ENCODE measurements at places on chromosomes 3 and 15.

DNA sequence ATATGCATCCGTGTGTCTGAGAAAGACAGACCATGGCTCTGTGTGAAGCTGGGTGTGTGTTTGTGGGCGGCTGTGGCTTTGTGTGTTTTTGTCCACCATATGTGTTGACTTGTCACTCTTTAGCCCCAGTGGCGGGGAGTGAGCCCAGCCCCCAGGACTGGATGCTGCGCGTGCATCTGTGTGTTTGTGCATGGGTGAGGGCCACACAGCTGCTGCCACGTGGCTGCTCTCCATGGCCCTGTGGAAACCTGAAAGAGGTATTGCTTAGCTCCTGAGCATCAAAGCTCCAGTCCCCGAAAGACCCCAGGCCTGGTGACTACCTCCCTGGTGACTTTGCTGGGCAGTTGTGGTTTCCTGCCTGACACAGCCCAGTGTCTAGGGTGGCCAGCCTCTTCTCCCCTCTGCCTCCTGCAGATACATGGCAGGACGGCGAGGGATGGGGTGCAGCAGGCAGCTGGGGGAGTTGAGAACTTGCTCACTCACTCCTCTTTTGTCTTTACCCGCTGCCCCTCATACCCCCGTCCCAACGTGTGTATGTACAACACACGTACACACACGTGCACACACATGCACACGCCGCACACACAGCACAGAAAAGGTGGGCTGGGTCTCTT is 6.5 kb downstream of the EPHB3 start:
- DNase-seq: no peak

GRCh38 chr3:160771811-160772459 is 15.9 kb downstream of the PPM1L start:
- no peak for DNase-seq

DNA sequence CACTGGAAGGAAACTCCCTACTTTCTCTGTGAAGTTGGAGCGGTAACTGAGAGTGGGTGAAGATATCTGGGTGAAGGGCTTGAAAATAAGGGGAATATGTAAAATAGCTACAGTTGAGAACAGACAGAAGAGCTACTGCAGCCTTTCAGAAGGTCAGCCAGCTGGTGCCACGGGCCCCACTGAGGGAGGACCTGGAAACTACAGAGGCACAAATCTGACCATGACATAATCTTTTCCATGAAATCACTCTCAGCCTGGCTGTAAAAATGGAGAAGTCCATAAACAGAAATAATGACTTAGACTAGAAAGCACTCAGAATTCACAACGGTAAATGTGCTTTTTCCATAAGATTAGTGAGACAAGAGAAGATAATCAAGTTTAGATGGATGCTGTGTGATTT is 46.4 kb downstream of the ST3GAL6 start:
- no peak for DNase-seq

DNA sequence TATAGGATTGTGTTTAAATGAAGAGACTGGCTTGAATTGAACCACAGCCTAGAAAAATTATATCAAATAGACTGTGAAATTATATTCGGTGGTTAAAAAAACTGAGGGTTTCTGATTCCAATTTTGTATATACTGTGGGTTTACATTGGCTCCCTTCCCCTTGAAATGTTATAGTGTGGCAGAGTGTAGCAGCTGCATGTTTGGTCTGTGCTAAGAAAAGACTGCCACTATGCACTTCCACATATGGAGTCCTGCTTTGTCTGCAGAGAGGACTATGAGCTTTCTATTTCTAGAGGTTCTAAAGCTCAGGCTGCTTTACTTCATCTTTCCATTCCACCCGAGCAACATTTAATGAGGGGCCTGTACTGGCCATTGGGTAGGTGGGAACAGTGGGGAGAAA is 112.3 kb downstream of the P3H2 start:
- no peak for DNase-seq

DNA sequence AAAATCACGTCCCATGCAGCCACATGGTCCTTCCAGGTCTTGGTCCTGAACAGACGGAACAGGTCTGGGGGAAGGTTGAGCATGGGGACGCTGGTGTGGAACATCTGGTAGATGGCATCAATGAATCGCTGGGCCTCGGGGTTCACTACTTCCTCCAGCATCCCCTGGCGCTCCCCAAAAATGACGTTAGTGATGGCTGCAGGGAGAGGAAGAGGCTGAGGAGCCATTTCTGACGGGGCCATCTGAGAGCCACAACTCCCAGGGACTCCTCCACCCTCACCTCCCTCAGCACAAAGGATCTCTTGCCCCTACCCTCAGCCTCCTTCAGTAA is 23.7 kb downstream of the CYP11A1 start:
- no peak for DNase-seq

DNA sequence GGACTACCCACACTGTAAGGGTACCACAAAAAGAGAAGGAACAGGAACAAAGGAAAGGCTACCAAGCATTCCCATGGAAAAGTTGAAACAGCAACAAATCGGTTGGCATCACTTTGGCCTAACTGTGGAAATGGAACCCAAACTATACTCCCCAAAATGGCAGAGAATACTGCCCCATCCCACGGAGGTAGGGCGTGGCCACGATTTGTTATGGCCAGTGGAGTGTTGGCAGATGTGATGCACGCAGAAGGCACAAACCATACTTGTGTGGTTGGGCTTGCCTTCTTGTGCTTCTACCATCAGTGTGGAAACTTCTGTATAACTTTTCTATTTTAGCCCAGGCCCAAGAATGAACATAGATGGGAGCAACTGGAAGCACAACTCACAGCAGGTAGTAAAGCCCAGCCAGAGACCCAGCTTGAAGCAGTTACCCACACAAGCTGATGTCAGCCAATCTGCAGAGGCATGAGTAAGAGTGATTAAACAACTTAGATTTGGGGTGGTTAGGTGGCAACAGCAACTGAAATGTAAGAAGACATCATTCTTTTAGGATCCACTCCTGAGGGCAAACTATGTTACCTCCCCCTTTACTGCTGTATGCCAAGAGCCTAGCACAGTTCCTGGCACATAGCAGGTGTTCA is 64.1 kb downstream of the BTD start:
- no peak for DNase-seq

- DNase-seq: no peak
Measured at GRCh38 chr3:73653877-73654276, 29.1 kb upstream of the PDZRN3 start.

DNA sequence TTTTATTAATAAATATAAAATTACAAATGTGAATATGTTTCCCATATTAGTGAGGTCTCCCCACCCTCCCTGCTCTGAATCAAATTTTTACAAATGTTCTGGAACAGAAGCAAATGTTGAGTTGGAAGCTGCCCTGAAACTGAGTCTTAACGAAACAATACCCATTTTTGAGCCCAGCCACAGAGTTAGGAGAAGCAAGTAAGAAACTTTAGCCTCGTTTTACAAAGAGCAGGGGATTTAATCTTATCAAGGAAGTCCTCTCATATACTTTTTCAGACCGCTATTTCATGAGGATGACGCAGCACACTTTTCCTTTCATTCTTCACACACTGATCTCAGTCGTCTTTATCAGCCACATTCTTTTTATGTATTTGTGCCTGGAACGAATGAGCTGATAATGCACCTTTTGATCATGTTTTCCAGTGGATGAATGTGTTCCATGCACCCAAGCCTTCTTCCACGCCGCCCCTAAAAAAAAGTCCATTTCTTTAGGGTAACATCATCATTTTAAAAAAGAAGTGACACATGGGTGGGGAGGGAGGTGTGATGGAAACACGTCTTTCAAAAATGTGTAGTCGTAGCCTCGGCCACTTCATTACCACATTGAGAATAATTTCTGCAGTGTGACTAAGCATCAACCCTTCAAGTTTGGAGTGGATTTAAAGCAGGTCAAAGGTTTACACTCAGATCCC is 48.1 kb downstream of the SETMAR start:
- DNase-seq: no peak
